ENCODE measurements at places on chromosomes 7 and 10. TPM values are rescaled to one million over a fixed set of nuclear protein-coding genes. Genes with fewer than 3 reads are reported as not detected.

BCAP29 gene
- total RNA-seq: 70.7 TPM

ELFN1 gene
- 3.9 TPM for total RNA-seq

HOXA2 gene
- total RNA-seq: not detected

IFIT1B gene
- total RNA-seq: not detected

VWA2 gene
- not detected for total RNA-seq

UNCX gene
- not detected for total RNA-seq

TRIM4 gene
- total RNA-seq: 21.1 TPM

COL17A1 gene
- 0.72 TPM for total RNA-seq

DNAH11 gene
- 2.4 TPM for total RNA-seq

GPR37 gene
- not detected for total RNA-seq

AKR1C4 gene
- not detected for total RNA-seq

IDI2 gene
- total RNA-seq: not detected

LRMDA gene
- 1.4 TPM for total RNA-seq

ASZ1 gene
- total RNA-seq: not detected

RALA gene
- 53.9 TPM for total RNA-seq

GRCh38 chr7:36182854-36183604, 30.0 kb downstream of the EEPD1 start:
- DNase-seq: no peak

GRCh38 chr10:131061216-131061615, 250.3 kb downstream of the TCERG1L start:
- no peak for DNase-seq

DNA sequence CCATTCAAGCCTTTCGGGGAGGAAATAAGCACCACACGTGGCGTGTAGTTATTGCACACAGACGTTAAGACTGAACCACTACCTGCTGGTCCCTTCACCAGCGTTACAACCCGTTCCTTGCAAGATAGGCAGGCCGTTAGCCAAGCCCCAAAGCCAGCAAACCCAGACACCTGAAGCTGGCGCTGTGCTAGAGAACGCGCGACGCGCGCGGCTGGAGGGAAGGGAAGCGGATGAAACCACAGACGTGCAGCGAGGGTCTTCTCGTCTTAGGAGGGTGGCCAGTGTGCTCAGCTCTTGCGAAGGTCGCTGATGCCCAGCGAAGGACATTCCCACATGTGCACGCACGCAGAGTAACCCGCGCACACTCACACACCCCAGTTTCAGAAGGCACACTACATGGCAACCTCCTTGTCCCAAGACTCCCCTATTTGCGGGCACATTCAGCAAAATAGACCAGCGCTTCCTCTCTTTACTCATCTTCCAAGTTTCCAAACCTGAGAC, 980 bp downstream of the TMEM26 start:
- DNase-seq: no peak

DNA sequence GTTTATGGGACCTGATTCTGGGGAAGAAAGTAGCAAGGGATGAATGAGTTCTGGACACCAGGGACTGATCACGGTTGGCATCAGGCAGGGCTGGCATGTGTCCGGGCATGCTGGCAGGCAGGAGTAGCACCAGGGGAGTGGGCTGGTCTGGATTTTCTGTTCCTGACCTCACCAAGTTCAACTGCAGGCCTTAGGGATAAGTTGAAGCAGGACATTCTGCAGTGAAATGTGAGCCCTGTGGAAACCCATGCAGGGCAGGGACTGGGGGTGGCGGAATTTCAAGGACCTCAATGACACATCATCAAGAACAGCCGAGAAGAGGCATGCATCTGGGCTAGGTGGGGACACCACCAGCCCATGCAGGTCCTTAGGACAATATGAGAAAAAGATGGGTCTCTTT, 80.2 kb upstream of the ADAM12 start:
- no peak for DNase-seq

- no peak for DNase-seq
Measured at GRCh38 chr7:156819733-156820295, 73.2 kb downstream of the LMBR1 start.

DNA sequence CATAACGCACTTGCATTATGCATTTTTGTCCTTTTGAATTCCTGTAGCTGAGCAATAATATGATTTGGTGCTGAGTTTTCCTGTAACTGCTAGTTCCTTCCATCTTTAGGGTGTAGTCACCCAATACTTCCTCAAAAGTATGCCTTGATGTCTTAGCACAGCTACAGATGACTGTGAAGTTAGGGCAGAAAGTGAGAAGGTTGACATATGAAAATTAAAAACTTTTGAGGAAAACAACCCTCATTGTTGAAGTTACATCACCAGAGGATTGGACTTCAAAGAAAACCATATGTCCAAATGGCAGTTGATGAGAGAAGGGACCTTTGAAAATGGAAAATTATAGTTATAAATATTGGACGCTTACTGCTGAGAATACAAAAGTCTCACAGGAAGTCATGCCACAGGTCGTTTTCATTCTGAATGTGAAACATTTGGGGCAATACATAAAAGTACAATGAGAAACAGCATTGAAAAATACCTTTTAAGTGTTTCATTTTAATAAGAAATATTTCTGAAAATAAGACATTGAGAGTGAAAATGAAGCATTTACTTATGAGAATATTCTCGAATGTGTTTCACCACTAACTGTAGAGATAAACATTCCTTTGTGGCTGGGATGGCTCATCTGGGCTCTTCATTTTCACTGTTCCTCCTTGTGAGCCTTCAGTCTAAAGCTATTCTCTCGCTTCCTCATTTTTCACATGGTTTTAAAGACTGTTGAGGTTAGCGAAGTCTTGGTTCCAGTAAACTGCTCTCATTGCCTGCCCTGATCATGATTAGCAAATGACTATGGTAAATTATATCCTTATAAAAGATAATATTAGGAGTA, 61.4 kb upstream of the NME8 start:
- no peak for DNase-seq

GRCh38 chr10:13831711-13832141, 245.0 kb downstream of the PRPF18 start:
- DNase-seq: no peak

GRCh38 chr7:42931447-42931833, 534 bp downstream of the PSMA2 start:
- no peak for DNase-seq

- DNase-seq: no peak
Measured at GRCh38 chr7:115491744-115492380, 538.7 kb downstream of the TFEC start.

- no peak for DNase-seq
Measured at GRCh38 chr10:120453886-120454285, 3.1 kb upstream of the PLPP4 start.

- DNase-seq: no peak
Measured at GRCh38 chr7:76281706-76282343, 20.6 kb upstream of the HSPB1 start.

GRCh38 chr10:37490266-37490665, 364.9 kb downstream of the ANKRD30A start:
- DNase-seq: no peak

DNA sequence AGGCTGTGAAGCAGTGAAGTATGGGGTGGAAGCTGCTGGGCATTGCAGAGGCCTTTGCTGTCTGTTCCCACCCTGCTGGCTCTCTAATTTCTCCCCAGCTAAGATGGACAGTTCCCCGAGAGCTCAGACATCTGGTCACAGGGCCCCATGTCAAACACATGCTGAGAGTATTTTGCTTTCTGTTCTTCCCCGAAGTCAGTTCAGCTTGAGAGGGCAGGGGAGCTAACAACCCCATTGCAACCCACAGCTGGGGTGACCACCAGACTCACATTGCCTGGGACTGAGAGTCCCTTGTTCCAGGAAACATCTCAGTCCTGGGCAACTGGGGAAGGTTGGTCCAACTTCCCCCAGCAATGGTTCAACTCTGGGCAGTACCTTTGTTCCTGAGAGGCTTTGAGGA, 52.8 kb downstream of the ABCA13 start:
- no peak for DNase-seq

DNA sequence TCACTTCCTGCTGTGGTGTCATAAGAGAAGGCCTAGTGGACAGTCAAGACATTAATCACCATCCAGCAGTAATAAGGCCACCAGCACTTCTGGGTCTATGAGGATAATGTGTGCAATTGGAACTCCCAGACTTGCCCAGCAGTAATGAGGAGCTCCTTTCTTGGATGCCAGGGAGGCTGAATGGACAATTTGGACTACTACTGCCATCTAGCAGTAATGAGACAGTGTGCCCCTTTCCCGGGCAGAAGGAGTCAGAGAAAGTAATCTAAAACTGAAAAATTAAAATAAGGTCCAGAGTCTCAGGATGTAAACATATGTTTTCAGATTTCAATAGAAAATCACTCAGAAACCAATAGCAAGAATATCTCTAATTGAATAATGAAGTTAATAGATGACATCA, 400.4 kb downstream of the CDC14C start:
- DNase-seq: no peak

GRCh38 chr10:30435073-30435422, 1.1 kb downstream of the MAP3K8 start:
- peak; percentile 38 for DNase-seq

- DNase-seq: no peak
Measured at GRCh38 chr10:77024461-77024860, 613.1 kb downstream of the KCNMA1 start.

GRCh38 chr10:35563261-35563891, 41.8 kb upstream of the GJD4 start:
- peak; percentile 49 for DNase-seq

DNA sequence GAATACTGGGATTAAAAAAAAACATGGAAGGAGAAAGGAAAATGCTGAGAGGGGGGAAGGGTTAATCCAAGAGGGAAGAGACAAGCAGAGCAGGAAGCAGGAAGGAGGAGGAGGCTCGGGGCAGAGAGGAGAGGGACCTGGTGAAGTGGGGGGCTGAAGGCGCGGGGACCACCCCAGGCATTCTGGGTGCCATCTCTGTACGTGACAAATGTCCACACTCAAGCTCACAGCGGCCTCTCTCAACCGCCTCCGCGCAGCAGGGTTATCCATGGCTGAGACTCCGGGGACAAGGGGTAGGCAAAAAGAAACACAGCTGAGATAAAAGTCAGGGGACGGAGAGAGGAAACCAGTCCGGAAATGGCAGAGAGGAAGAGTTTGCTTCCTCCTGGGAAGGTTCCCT, 33.9 kb downstream of the EN2 start:
- no peak for DNase-seq

- peak; percentile 28 for DNase-seq
Measured at GRCh38 chr7:48173756-48174382, 2.6 kb downstream of the ABCA13 start.

GRCh38 chr7:1938788-1939433, 268.8 kb downstream of the ELFN1 start:
- no peak for DNase-seq

GRCh38 chr7:19290968-19291367, 145.7 kb upstream of the FERD3L start:
- no peak for DNase-seq

GRCh38 chr7:112347088-112347487, 103.2 kb upstream of the IFRD1 start:
- DNase-seq: no peak

DNA sequence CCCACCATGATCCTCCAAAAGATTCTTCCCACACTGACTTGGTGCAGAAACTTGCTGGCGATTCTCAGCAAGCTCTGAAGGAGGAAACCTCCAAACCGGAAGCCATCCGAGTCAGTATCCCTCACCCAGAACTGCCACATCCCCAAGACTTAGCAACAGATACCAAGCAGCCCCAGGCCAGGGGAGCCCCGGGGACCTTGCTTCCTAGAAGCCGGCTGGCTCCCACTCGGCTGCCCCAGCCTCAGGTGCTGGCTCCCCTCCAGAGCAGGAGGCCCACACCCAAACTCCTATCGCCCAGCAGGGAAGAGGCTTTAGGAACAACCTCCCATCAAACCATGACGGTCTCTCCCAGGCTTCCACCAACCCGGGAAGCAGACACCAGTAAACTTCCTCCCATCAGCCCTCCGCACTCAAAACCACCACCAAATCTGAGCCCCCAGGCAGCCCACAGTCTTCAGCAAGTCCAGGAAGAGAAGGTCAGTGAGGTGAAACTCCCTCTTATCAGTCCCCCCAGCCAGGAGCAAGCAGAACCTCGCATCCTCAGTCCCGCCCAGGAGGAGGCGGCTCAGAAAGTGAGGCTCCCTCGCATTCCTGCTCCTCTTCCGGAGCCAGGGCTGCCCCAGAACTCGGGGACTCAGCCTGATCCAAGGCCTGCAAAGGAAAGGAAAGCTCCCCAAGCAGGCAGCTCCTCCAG, 82.3 kb downstream of the LRGUK start:
- DNase-seq: no peak

- no peak for DNase-seq
Measured at GRCh38 chr7:138798836-138799235, 840 bp upstream of the ATP6V0A4 start.

- no peak for DNase-seq
Measured at GRCh38 chr10:129532838-129533237, 65.8 kb downstream of the MGMT start.

- DNase-seq: no peak
Measured at GRCh38 chr7:45145881-45146280, 11.7 kb upstream of the RAMP3 start.

- no peak for DNase-seq
Measured at GRCh38 chr7:17158261-17158660, 140.2 kb upstream of the AHR start.

GRCh38 chr7:155867280-155867679, 55.0 kb upstream of the SHH start:
- no peak for DNase-seq

DNA sequence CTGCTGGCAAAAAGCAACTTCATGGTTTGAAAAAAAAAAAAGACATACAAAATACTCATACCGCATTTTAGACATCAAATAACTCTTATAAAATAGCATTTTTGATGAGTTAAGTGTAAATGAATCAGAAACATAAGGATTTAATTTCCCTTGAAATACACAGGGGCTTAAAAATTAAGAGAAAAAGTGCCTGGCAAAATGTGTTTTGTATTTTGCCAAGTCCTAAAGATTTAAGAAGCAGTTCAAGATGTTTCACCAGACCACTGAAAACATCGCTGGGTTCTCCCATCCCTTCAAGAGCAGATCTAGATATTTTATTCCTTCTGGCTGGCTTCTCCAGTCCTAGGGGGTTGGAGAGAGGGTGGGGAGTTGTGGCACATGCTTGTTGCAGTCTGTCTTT, 396.4 kb downstream of the INHBA start:
- DNase-seq: no peak

DNA sequence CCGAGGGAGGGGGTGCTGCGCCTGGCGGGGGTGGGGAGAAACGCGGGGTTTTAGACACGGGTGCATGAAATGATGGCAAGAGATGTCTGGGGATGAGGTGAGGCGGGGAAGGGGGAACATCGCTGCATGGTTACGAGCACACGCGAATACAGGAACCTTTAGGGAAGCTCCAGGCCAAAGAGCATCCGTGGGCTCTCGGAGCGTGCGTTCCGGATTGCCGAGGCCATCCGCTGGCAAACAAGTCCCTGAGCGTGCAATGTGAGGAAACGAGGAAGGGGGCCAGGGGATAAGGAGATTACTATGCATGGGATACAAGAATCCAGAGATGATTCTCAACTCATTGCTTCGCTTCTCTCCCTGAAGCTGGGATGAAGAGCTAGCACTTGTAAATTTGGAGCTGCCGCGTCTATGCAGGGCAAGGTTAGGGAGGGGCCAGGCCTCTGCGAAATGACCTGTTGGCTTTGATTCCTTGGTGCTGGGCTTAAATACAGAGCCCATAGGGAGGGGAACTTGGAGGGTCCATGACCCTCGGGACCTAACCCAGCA, 520 bp upstream of the WNT2 start:
- no peak for DNase-seq
